Activated T-helper 17 cell treated with anti-CD3 and anti-CD28 coated beads, Interleukin-2, amount 50 U/mL, for 72 hours (primary cell): ENCODE measurements at places on chromosomes 1 and 21. TPM values are rescaled to one million over a fixed set of nuclear protein-coding genes. Genes with fewer than 3 reads are reported as not detected.

GRCh38 chr1:26296340-26297056 is 9.9 kb downstream of the UBXN11 start:
- no peak for ATAC-seq

DNA sequence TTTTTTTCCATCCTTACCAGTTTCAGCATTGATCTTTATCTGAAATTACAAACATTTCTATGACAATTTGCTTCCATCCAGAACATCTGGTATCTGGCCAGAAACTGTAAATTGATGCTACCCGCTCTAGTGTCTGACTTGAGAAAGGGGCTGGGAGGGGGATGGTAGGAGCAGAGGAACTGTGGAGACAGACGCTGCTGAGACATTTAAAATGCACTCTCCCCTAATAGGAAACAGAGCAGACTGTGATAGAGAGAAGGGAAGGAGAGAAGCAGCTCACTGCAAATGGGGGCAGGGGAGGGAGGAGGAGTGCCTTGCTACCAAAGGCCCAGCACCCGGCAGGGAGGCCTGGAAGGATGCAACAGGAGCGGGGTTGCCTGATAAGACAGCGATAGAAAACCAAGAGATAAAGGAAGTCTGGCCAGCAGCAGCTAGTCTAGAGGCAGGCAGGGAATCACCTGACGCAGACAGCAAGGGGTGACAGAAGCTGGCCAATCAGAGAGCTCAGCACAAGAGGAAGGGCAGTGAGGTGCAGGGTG is 195.5 kb upstream of the NFIA start:
- ATAC-seq, result no peak

Gene DIO1
- not detected for total RNA-seq

Gene CHRM3
- 0.26 TPM for total RNA-seq

DNA sequence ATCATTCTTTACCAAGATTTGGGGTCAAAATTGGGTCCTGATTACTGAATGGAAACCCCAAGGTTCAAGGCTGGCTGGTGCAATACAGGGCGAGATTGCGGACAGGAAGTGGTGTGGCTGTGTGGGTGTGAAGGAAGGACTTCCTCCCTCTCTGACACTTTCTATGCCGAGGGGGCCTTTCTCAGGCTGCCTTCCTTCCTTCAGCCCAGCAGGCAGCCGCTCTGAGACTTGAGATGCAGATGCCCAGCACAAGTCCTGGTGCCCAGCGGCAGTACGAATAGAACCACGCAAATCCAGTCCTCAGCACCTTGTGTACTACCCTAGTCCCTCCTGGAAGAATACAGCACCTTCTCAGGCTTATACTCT is 16.3 kb downstream of the BATF3 start:
- ATAC-seq, result peak; percentile 52

Gene CFHR1
- not detected for total RNA-seq

- no peak for ATAC-seq
These were observed 137.1 kb downstream of the PIK3R3 start for GRCh38 chr1:45995298-45995697.

Gene PLXNA2
- 0.09 TPM for total RNA-seq

Gene C1orf115
- total RNA-seq, result 0.40 TPM

Gene ETV3L
- total RNA-seq, result not detected

DNA sequence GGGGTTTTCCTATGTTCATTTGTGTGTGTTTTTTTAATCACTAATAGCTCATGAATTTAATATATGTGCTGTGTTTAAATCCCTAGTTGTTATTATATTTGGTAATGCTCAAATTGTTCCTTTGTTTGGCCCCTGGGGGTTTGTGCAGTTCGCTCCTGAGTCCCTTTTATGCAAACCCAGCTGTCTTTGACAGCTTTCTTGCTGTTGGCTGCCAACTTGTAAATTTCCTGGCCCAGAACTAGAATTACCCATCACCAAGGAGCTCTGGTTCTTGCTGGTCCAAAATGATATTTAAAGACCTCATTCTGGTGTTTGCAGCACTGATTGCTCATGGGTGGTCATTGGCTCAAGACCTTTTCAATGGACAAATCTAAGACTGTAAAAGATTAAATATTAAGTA is 39.6 kb upstream of the PGBD5 start:
- no peak for ATAC-seq

DNA sequence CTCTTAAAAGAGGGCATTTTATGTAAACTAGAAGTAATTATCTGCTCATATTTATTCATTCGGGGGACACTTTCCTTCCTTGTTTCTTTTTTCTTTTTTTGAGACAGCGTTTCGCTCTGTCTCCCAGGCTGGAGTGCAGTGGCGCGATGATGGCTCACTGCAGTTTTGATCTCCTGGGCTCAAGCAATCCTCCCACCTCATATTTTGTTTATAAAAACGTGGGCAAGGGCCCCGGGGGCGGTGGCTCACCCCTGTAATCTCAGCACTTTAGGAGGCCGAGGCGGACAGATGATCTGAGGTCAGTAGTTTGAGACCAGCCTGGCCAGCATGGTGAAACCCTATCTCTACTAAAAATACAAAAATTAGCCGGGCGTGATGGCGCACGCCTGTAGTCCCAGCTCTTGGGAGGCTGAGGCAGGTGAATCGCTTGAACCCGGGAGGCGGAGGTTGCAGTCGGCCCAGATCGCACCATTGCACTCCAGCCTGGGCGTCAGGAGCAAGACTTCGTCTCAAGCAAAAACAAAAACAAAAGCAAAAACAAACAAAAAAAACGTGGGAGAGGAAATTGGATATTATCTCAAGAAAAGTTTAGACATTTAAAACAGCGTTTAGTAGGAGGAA is 926 bp upstream of the DFFA start:
- ATAC-seq, result no peak

- ATAC-seq, result no peak
These were observed 203.8 kb downstream of the LMX1A start for GRCh38 chr1:165152727-165153126.

Gene PLA2G2A
- total RNA-seq, result not detected

DNA sequence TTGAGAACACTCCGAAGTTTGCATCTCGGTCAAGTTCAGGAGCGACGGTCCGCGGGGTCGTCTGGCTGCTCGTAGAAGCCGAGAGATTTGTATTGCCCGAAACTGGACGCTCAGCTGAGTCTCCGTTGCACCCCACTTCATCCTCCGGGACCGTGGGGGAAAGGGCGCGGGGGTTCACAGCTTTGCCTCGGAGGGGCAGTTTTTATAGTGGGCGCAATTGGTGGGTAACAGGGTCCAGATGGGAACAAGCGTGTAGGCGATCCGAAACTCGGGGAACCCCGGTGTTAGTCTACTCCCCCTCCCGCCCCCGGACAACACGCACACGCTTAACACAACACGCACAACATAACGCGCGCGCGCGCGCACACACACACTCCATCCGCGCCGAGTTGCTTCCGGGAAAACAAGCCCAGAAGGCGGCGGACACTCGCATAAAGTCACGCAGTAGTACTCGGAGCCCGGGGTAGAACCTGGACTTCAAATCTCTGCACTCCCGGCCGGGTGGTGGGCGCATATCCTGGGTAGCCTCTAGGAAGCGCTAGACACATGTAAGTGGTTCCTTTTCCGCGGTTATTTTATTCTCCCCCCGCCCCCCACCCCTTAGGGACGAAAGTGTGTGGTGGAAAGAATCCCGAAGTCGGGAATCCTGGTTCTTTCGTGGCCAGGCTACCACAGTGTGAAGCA is 1.1 kb upstream of the JUN start:
- peak; percentile 6 for ATAC-seq

GRCh38 chr1:61740751-61741700 is 1.3 kb upstream of the PATJ start:
- ATAC-seq, result no peak

Gene AGMAT
- 16.6 TPM for total RNA-seq

Gene HSD3B2
- total RNA-seq, result not detected

GRCh38 chr1:67645495-67646144 is 39.4 kb upstream of the GADD45A start:
- ATAC-seq, result no peak

Gene HSD11B1
- total RNA-seq, result 9.7 TPM

DNA sequence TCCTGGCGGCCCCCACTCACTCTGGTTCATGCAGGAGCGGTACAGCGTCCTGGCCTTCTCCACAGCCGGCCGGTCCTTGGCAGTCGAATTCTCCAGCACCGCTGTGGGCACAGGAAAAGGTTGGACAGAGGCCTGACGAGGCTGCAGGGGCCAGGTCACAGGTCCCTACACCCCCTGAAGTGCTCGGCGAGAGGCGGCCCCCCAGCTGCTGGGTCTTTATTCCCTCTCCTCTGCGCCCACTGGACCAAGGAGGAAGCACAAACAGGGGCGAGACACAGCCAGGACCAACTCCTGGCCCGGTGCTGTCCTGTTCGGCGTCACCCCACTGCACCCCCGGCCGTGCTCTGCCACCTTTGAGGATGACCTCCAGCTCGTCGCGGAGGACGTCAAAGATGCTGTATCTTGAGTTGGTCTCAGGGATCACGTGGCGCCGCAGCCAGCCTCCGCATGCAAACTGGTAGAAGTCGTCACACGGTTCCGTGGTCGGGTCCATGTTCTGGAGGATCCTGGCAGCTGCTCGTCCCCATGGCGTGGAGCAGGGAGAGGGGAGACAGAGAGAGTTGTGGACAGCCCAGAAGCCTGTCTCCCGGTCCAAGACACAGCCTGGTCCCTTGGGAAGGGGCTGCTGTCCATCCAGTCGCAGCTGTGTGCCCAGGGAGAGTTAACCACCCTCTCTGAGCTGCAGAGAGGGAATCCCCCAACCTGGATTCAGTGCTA is 22.9 kb downstream of the PRXL2B start:
- ATAC-seq, result no peak

- ATAC-seq, result peak; percentile 90
These were observed at the start of gene GBP6 for GRCh38 chr1:89363638-89364536. Gene GBP6, plus strand, starts transcription at chr1:89364059. Its CDS starts 4,493 bp downstream, at chr1:89368552.

Gene NBPF4
- not detected for total RNA-seq

GRCh38 chr1:55947446-55947845 is 631.9 kb downstream of the PLPP3 start:
- no peak for ATAC-seq

- ATAC-seq, result no peak
These were observed 69.9 kb downstream of the TNFSF4 start for GRCh38 chr1:173137107-173137706.

DNA sequence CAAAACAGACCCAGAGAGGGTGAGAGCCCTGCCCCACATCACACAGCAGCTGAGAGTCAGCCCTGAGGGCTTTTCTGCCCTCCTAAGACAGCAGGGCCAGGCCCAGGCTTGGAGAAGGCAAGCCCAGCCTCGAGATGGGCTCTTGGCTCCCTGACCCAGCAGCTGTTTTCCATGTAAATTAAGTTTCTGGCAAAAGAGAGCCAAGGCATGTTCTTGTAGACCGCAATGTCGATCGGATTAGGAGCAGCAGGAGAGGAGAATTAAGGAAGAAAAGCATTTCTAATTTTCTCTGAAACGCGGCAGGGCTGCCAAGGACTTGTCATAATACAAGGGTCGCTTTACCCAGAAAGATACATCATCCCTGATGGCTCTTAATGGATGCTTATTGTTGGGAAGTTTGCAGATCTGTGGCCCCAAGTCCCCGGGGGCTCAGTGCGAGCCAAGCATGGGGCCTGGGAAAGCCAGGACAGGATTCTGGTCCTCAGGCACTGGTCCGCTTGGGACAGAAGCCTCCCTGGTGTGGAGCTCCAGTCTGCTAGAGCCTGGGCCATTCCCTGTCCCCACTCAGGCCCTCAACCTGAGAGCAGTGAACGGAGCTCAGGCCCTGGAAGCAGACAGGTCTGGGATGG is 62.8 kb downstream of the DMRTB1 start:
- ATAC-seq, result no peak

DNA sequence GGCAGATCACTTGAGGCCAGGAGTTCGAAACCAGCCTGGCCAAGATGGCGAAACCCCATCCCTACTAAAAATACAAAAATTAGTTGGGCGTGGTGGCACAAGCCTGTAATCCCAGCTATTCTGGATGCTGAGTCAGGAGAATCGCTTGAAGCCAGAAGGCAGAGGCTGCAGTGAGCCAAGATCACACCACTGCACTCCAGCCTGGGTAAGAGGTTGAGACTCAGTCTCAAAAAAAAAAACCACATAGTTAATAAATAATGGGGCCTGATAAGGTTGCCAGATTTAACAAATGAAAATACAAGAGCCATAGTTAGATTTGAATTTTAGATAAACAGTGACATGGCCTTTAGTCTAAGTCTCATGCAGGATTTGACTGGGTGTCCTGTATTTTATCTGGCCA is 175.7 kb downstream of the ZZZ3 start:
- no peak for ATAC-seq

- ATAC-seq, result no peak
These were observed 64.6 kb downstream of the TOR3A start for GRCh38 chr1:179146476-179146875.
